Stimulated activated CD8-positive, alpha-beta memory T cell treated with anti-CD3 and anti-CD28 coated beads, Interleukin-15, amount 100 ng/mL, for 1 hour (primary cell): ENCODE measurements at places on chromosomes 5 and 9.

DNA sequence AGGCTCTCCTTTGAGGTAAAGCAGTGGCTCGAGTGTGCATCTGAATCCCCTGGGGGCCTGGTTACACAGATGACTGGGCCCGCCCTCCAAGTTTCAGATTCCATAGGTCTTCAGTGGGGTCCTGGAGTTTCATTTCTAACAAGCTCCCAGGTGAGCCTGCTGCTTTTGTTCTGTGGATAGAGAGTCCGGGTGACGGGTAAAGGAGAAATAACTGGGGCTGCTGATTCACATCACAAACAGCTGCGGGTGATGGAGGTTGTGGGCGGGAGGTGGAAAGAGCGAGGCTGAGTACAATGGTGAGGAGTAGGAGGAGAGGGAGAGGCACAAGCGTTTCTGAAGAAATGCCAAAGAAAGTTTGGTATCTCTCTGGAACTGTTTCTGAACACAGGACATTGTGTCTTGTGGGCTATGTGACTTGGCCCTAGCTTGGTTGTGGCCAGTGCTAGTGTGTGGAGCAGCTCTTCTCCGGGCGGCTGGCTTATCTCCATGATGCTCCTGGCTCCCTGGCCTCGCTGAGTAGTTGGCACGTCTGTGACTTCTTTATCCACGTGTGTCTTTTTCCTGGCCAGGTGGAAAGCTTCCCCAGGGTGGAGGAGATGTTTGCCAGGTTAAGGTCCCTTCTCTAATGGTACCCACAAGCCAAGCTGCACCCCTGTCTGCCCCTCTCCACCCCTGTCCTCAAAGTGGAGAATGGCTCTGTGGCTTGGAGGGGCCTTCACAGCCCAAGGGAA, 61.7 kb downstream of the HSPA4 start:
- DNase-seq, result no peak

- DNase-seq, result no peak
Observed at GRCh38 chr9:121650217-121651007, 1.0 kb upstream of the DAB2IP start.

DNA sequence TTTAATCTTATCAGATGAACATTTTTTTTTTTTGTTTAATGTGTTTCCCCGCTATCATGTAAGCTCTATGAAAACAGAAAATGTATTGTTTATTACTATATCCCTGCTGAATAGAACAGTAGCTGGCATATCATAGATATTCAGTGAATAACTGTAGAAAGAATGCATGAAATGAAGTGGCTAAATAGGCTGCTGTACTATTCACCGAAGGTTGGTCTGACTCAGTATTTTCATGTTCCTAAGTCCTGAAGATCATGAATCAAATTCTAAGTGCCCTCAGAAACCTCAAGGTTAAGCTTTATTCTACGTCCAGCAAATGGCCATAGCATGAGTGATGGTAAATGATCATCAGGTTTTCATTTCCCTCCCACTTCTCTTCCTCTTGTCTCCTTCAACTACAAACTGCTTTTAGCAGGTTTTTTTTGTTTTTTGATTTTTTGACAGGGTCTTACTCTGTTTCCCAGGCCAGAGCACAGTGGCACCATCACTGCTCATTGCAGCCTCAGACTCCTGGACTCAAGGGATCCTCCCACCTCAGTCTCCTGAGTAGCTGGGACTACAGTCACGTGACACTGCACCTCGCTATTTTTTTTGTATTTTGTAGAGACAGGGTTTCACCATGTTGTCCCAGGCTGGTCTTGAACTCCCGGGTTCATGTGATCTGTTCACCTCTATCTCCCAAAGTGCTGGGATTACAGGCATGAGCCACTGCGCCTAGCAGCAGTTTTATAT, 19.1 kb upstream of the ZFAND5 start:
- DNase-seq, result no peak

DNA sequence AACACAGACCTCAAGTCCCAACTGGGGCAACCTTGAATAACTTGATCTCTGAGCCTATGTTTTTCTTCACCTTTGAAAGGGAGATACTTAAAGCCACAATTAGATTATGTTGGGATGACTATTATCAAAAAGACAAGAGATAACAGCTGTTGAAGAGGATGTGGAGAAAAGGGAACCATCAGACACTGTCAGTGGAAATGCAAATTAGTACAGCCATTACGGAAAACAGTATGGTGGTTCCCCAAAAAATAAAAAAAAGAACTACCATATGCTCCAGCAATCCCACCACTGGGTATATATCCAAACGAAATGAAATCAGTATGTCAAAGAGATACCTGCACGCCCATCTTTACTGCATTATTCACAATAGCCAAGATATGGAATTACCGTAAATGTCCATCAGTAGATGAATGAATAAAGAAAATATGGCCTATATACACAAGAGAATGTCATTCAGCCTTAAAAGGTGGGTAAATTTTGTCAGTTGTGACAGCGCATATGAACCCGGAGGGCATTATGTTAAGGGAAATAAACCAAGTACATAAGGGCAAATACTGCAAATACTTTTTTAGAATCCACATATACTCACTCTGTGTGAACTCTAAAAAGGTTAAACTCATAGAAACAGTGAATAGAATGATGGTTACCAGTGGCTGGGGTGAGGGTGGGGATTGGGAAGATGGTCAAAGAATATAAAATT, 12.7 kb downstream of the FAT2 start:
- no peak for DNase-seq

GRCh38 chr5:154179846-154180710, 10.5 kb upstream of the GALNT10 start:
- no peak for DNase-seq

- DNase-seq, result no peak
Observed at GRCh38 chr9:123418052-123418430, 62.0 kb downstream of the CRB2 start.

DNA sequence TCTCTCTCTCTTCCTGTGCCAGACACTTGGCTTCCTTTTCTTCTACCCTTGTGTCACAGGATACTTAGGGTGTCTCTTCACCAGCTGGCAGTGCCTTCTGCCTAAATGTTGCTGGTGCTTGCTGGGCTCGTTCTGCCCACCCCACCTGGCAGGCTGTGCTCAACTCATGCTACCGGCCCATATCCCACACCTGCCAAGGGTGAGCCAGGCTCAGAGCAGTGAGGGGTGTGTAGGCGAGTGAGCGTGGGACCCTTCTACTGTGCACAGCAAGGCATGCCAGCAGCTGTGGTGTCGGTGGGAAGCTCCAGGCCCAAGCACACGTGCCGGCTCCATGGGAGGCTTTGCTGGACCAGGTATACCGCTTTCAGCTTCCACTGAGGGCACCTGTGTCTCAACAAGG, 1626.7 kb upstream of the ACO1 start:
- DNase-seq, result no peak

GRCh38 chr5:115594128-115595047, 7.9 kb downstream of the TICAM2 start:
- no peak for DNase-seq

- DNase-seq, result no peak
Observed at GRCh38 chr5:145489516-145489915, 345.6 kb downstream of the PRELID2 start.

DNA sequence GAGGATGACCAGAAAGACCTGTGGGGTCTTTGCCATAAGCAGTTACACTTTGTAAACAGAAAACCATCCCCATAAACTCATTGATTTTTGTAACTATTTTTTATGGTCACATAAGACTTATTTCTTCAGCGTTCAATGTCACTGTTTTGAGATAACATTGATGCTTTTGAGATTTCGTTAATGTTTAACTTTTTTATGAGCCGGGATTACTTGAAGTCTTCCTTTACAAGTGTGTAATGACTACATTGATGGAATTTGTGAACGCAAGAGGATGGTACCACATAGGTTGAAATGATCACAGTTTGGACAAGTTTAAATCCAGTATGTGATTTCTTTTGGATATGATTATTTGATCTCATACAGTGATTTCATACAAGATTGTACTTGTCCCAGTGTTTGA, 1.8 kb downstream of the SLC12A2 start:
- no peak for DNase-seq

DNA sequence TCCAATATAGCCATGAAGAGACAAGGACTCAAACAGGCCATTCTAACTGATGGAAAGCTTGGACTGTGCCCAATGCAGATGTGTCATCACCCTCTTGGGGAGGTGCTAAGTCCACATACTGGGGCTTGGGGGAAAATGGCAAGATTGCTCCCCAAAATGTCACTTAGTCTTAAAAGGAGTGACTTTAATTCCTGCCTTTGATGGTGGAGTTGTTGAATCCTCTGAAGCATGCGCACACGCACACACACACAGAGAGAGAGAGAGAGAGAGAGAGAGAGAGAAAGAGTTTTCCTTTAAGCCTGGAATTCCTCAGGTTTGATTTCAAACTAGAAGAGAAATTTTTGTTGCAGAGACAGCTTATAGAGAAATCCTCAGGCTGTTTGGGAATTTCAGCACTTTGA, 161.9 kb upstream of the GAS1 start:
- no peak for DNase-seq

- no peak for DNase-seq
Observed at GRCh38 chr5:31036411-31036810, 157.1 kb upstream of the CDH6 start.

DNA sequence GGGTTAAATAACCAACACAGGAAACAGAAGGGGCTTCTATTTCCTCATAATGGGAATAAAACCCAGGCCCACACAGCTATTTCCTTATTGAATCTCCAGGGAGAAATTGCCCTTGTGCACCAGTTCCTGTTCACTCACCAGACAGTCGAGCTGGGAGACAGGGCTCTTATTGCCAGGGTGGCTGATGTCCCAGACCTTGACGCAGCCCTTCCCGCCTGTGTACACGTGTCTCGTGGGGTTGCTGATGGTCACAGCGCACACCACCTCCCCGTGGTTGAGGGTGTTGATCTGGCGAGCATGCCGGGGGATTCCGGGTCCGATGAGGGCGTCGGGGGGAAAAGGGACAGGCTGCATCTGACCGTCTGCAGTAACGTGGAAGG, 96.5 kb downstream of the TLE1 start:
- DNase-seq, result no peak

DNA sequence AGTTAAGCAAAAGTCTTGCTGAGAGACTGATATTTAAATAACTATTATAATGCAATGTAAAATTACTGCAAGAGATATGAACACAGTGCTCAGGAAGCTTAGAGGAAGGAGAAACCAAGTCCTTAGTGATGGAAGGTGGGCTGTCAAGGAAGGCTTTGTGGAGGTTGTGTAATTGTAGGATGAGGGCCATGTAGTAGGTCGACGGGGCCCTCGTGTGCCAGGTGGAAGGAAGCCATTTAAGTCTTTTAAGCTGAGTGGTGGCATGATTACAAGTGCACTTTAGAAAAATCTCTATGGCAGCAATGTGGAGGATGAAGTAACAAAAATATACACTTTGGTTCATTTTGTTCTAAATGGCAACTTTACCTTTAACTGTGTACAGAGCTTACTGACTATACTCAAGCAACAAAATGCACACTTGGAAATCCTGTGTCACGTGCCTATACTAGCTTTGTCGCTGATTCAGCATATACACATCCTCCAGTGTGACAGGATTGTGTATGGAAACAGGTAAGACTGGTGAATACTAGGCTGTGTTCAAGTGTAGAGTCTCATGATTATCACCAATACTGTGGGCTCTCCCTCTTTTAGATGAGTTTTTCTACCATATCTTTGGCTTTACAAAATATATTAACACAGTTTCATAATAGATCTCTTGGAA, 78.6 kb downstream of the TMC1 start:
- no peak for DNase-seq
